ENCODE measurements at places on chromosomes 5 and 9. TPM values are rescaled to one million over a fixed set of nuclear protein-coding genes. Genes with fewer than 3 reads are reported as not detected.

GRCh38 chr9:98045234-98046179 lies 11.0 kb upstream of the NANS start:
- DNase-seq, result peak; percentile 87

- DNase-seq, result no peak
Observed at GRCh38 chr9:70805949-70806348, 315.5 kb downstream of the TRPM3 start.

DNA sequence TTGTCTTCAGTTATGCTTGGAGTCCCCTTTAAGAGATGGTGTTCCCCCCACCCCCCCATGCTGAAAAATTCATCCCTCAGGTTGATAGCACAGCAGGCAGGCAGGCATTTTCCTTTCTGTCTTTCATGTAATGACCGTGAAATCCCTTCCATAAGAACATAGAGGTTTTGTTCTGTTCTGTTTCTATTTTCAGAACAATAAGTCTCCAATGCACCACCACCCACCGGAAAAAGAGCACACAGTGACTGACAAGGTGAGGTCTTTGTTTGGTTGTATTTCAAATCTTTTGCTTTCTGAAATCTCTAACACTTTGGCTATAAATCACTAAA lies 52.4 kb downstream of the DMRT2 start:
- DNase-seq, result no peak

DNA sequence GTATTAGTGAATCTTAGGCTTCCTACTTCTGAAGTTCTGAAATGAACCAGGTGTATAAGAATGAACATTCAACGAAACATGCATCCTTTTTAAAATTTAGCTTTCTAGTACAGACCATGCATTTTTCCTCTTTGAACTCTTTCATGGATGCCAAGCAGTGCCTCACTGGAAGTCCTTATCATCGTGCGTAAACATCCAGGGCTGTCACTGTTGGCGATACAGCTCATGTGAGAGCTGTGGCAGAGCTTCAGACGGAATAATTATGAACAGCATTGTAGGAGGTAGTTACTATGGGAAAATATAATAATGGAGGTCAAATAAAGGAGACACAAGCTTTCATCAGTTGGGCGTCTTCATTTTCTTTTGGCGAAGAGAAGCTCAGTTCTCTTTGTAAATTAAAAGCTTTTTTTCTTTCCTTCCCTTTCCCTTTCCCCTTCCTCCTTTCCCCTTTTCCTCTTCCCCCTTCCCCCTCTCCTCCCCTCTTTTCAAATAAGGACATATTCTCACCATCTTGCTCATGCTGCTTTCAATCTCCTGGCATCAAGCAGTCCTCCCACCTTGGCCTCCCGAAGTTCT lies 167.3 kb downstream of the KDM4C start:
- DNase-seq, result no peak

DNA sequence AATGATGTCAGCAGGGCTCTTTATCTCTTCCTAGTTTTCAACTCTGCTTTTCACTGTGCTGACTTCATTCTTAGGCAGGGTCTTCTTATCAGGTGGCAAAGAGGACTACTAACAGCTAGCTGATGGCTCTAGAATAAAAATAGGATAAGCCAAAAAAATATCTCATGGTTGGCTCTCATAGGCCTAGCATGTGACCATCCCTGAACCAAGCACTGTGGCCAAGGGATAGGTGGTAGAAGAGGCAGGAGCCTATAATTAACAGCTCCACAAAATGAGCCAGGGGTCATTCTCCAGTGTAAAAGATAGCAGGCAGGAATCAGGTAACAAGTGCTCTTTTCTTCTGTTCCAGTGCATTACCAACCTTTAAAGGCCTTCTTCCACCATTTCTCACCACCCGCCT lies 21.1 kb downstream of the ANKDD1B start:
- no peak for DNase-seq

DNA sequence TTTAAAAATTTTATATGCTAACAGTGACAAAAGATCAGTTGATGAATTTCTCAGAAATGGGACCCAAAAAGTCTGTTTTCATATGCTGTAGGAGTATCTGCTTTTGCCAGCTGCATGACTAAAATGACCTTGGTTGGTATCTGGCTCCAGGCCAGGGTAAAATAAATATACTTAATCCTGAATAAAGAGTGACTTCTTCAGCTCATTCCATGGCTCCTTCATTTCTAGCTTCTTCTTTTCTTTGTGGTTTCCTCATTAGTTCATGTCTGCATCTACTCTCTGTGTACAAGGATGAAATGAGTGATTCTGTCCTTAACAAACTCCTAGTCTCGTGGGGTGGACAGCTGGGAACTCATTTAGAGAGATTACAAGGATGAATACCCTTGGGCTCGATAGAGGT lies 36.0 kb downstream of the RCL1 start:
- DNase-seq, result peak; percentile 52

DNA sequence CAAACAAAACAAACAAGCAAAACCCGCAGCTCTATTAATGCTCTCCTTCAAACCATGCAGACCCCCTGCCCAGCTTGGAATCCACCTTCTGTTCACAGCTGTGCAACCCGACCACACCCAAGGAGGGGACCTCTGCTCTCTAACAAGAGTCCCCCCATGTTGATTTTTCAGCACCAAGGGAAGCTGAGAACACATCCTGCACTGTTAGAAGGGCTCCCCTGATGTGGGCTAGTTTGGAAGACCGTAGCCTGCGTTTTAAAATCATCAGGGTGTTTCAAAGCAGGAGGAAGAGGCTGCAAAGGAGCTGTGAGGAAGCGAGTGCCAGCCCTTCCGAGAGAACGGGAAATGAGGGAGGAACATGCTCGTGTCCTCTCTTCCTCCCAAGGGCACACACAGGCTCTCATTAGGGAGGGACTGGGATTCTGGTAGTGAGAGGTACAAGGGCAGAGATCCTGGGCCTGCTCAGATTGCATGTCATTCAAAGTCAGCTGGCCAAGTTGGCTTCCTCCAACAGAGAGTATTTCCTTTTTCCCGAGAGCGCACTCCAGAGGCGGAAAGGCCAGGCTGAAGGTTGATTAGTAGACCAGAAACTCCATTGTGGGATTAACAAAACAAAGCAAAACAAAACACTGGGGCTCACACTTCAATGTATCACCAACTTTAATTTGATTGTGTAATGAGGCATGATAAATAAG lies 185.9 kb downstream of the SEMA6A start:
- DNase-seq, result no peak

- DNase-seq, result no peak
Observed at GRCh38 chr5:79111960-79112702, 522 bp downstream of the BHMT start.

DNA sequence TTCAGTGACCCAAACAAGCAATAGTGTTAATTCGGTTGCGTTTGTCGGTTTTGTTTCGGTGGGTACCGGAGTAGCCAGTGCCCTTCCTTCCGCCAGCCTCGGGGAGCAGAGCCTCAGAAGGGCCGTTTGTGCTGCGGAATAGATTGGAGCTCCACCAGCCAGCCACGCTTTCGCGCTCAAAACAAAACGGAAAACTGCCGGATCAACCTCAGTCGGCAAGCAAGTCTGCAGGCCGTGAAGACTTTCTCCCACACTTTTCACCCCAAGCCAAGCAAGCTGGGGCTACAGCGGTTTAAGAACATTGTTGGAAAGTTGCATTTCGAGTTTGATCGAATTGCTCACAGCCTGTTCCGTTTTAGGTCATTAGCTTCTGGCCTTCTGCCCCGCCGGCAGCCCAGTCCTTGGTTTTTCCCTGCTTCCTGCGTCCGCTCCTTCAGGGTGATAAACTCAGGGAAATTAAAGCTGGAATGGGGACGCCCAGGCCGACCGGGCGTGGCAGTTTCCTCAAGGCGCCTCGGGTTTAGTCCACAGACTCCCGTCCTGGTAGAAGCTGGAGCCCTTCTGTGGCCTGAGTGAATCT lies 803 bp upstream of the CCNO start:
- peak; percentile 43 for DNase-seq

DNA sequence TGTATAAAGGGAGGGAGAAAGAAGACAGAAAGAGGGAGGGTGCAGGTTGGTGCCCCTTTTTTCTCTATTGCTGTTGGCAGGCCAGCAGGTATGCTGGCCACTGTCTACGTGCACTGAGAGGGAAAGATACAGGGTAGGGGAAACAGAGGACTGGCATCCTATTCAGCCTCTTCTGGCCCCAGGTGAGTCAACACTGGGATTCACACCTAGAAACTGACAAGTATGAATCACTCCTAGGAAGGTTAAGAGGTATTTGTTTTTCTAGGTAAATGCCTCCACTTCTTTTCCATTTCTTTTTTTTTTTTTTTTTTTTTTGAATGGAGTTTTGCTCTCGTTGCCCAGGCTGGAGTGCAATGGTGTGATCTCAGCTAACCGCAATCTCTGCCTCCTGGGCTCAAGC lies 2.8 kb upstream of the UBAP1 start:
- DNase-seq, result no peak

GRCh38 chr5:59760785-59761348 lies 132.7 kb downstream of the PDE4D start:
- peak; percentile 79 for DNase-seq

DNA sequence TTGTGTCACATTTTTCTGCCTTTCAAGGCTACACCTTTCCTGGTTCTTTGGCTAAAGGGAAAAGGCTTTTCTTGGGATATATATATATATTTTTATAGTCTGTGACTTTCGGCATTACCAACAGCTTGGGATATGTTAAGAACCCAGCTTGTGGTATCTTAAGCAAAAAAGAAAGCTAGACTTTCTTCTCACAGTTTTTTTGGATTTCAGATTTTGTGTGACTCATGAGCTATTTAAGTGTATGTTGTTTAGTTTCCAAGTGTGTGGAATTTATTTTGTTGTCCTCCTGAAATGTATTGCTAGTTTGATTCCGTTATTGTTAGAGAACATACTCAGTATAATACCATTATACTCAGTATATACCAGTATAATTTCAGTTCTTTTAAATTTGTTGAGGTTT lies 64.8 kb downstream of the ERCC6L2 start:
- no peak for DNase-seq

DNA sequence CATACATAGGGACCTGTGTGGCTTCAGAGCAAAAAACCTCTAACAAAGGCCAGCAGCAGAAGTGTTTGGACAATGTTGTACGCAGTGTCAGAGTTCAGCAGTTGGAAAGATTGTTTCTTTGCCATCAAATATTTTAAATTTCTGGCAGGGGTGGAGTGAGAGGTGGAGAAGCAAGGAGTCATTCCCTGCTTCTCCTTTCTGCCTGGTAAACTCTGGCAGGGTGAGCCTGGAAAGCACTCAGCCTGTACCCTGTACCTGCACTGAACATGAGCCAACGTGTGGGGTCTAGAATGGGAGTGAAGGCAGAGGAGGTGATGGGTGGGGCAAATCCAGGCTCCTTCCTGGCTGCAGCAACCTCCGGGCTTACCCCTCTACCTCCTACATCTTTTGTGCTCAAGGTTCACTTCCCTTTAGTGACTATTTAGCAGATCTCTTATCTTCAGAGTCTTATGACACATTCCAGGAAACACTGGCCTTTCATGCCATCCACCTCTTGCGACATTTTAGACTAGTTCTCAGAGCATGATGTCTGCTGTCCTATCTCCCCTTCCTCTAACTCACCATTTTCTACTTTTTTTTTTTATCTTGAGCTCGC lies 445.0 kb upstream of the PIK3R1 start:
- DNase-seq, result peak; percentile 26

GRCh38 chr9:93084471-93084881 lies 11.5 kb upstream of the CARD19 start:
- no peak for DNase-seq

DNA sequence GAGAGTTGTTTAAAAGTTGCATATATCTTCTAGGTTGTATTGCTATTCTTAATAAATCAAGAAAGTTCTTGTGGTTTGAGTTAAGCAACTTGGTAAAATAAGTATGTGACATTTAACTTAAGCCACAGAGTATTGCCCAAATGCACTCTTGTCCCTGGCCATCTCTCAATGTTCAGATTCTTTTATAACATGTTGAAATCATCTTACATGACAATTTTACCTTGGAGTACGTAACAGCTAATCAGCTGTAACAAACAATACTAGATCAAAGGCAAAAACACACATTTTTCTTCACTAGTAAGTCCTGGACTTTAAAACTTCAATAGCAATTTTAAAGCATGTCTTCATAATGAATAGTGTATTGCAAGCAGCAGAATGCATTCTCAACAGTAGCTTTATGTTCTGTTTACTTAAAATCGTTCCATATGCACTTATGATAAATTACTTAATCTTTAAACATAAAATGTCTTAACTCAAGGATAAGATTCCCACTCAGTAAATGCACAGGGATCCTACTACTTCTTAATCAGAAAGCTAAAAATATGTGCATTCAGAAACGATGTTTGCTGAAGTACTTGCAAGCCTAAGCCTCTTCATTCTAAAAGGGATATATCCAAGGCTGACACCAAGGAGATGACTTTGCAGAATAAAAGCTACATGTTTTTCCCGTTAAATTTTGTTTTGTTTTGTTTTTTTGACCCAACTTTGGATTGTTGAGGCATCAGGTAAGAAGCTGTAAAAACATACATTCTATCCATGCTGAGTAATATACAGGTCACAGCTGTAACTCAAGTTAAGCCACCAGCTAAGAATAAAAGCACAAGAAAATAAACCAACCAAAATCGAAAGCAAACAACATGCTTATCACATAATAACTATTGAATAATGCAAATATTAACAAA lies 86.1 kb upstream of the NFIB start:
- no peak for DNase-seq

GRCh38 chr5:171444582-171444981 lies 25.1 kb downstream of the FGF18 start:
- DNase-seq, result peak; percentile 63

DNA sequence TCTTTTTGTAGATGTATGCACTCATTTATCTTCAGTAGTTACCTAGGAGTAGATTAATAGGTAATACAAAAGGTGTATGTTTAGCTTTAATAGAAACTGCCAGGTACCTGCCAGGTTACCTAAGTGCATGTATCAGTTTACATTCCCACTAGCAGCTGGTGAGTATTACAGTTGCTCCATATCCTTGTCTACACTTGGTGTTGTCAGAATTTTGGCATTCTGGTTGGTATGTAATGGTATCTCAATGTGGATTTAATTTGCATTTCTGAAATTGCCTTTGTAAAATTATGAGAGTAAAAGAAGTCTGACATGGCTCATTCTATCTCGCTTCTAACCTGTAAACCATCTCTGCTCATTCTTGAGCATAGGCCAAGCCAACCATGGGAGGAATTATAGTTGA lies 38.3 kb upstream of the SIL1 start:
- DNase-seq, result no peak

Gene CARTPT
- total RNA-seq, result not detected

Gene CD72
- total RNA-seq, result 0.27 TPM

Gene SPATA31E1
- total RNA-seq, result not detected

Gene STKLD1
- total RNA-seq, result not detected

Gene RXFP3
- total RNA-seq, result 0.13 TPM

Gene DRD1
- not detected for total RNA-seq

Gene EDIL3
- 2.4 TPM for total RNA-seq

Gene RALGPS1
- 2.4 TPM for total RNA-seq

Gene FOXD4L4
- 0.14 TPM for total RNA-seq

Gene UBLCP1
- total RNA-seq, result 30.1 TPM

Gene COL27A1
- total RNA-seq, result 19.1 TPM

Gene PFN3
- not detected for total RNA-seq
